ENCODE measurements at places on chromosomes 5 and 9. TPM values are rescaled to one million over a fixed set of nuclear protein-coding genes. Genes with fewer than 3 reads are reported as not detected.
A peak's percentile ranks its signal among the peaks of the same experiment; 100 is the strongest.

The SPOUT1 gene
- total RNA-seq = 55.7 TPM

GRCh38 chr5:53068291-53068836 lies 41.2 kb downstream of the MOCS2 start:
- DNase-seq = no peak

DNA sequence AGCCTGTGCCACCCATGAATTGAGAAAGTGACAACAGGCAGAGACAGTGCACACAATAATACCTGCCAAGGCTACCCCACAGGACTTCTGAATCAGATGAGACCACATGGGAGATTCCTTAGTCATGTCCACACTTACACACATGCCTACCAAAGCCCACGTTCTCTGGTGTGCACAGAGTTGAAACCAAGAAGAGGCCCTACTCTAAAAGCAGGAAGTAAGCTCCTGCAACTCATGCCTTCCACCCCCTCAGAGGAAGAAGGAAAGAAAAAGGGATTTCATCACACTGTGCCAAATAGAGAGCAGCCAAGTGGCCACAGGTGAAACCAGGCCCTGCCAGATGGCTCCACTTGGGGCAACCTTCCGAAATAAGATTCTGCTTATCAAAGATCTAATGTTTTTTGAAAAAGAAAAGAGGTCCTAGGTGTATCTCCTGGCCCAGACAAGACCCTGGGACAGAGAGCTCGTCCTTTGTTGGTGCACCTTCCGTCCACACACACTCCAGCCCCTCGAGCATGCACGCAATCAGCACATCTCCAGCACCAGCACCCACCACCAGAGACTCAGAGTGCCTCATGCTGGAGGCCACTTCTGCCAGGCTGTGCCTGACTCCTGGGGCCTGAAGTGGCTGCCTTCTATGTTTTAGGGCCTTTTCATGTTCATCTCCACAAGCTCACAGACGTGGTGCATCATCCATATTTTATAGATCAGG lies 114.6 kb upstream of the SPOCK1 start:
- no peak for DNase-seq

The GADD45G gene
- total RNA-seq = 6.2 TPM

The PITX1 gene
- total RNA-seq = 20.6 TPM

- DNase-seq = no peak
Observed at GRCh38 chr5:79840084-79840990, 150.7 kb downstream of the CMYA5 start.

DNA sequence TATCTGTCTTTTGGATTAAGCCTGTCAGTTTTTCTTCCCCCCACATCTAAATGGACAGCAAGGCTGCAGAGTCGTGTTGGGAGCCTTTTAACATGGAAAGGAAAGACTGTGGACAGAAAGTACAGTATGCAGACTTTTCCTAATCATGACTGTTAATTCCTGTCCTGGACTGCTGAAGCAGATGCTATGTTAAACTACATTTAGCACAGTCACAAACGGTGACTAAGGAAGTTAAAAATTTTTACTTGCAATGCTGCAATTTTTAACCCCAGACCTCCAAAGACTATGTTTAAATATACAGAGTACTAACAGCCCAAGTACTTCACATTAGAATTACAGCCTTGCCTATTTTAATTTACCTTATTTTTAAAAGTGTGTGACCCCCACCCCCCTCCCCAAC lies 51.8 kb downstream of the ELAVL2 start:
- no peak for DNase-seq

GRCh38 chr5:43543434-43543833 lies 13.4 kb downstream of the PAIP1 start:
- DNase-seq = no peak

The CNTLN gene
- total RNA-seq = 10.6 TPM

- no peak for DNase-seq
Observed at GRCh38 chr9:21311889-21312288, 6.8 kb upstream of the IFNA5 start.

The HMGCS1 gene
- 131 TPM for total RNA-seq

The KLF9 gene
- total RNA-seq = 64.5 TPM

The NR4A3 gene
- total RNA-seq = 26.2 TPM

DNA sequence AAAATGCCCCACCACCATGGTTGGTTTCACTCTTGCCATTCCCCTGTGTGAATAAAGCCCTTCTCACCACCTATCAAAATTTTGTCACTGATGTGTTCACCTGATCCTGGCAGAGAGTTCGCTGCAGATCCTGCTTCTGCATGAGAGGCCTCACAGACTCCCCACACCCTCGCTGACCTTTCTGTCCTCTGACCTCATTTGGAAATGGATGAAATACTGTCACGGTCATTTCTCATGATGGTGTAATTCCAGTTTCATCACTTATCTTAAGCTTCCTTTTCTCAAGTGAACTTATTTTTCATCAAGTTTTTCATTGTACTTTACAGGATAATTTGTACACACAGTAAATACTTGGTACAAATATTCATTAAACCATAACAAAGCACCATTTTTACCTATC lies 131.3 kb downstream of the FRMD3 start:
- no peak for DNase-seq

- DNase-seq = no peak
Observed at GRCh38 chr5:111779260-111779921, 22.4 kb upstream of the NREP start.

GRCh38 chr5:90169078-90169477 lies 240.5 kb downstream of the CETN3 start:
- DNase-seq = no peak

- DNase-seq = no peak
Observed at GRCh38 chr5:83538786-83539462, 67.4 kb downstream of the VCAN start.

DNA sequence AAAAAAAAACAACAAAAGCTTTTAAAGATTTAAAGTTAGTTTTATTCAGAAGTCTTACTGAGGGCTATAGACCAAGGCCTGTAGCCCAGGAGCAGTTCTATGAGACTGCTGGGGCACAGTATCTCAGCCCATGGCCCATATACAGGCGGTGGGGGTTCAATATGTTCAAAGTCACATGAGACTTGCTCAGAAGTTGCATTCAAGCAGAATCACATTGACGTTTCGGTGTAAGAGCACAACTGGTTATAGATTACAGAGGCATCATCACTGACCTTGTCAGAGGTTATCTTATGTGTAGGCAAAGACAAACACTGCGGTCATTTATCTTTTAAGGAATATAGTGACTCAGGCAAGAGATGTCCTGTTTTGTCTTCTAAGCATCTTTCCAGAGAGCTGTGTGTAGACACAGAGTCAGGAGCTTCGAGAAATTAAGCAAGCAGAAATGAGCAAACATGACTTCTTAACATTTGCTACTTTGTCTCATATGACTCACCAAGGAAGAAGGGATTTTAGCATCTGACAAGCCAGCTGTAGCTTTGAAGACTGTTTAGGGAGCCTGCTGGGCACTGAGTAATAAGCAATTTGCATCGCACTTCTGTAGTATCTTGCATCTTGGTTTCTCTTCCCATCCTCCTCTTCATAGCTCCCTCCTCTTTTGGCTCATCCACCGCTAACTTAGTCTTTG lies 12.9 kb upstream of the F2RL1 start:
- no peak for DNase-seq

GRCh38 chr9:104833696-104834095 lies 69.8 kb downstream of the NIPSNAP3B start:
- DNase-seq = no peak

DNA sequence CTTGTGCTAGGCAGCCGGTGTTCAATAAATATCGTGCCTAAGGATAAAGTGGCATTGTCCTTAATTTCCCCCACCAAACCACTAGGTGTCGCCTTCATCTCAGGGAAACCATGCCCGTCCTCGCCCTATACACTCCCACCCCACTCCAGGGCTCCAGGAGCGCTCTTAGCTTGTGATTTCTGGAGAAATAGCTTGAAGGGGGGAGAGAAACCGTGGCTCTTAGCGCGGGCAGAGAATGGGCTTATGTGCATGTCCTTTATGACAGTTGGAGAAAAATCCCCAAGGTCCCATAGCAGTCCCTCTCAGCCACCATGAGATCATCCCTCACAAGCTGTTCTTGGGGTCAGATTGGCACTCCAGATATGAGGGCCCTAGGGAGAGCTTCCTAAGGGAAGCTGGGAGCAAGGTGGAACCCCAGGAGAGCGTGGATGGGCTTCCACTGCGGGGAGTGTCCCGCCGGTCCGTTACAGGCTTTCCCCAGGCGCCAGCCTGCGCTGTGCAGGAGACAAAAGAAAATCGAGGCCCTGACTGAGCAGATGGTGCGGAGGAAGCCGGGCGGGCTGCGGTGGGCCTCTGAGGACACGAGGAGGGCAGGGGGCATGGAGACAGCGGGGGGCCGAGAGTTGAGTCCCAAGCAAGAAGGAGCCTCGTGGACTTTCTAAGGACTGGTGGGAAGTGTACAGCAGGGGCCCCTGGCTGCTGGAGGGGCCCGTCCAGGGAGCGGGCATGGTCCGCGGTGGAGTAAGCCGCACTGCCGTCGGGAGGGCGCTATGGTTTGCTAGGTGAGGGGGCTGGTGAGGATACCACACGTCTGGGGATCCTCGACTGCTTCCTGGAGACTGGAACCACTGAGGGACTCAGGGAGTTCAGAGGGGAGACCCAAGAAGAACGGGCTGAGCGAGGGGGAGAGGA lies 750 bp upstream of the NPR2 start:
- DNase-seq = peak; percentile 79

The PCDHGA2 gene
- 2.6 TPM for total RNA-seq

DNA sequence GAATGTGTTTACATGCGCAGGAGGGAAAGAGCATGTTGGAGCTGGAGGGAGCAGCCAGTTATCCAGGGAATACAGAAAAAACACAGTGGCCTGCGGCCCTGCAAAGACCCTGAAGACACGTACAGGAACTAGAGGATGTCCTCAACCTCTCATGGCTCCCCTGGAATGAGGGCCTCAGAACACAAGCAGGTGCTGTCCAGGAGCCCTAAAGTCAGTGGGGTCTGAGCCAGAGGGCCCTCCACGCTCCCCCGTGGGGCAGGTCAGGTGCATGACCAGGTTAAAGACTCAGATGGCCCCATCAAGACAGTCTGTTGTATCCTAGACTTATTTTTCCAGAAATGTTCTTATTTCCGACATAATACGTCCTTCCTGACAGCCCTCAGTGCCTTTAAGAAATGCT lies 106.9 kb downstream of the ROR2 start:
- peak; percentile 34 for DNase-seq

- DNase-seq = no peak
Observed at GRCh38 chr9:87336914-87337333, 160.7 kb upstream of the DAPK1 start.

- no peak for DNase-seq
Observed at GRCh38 chr5:110161162-110161561, 471.4 kb downstream of the MAN2A1 start.

DNA sequence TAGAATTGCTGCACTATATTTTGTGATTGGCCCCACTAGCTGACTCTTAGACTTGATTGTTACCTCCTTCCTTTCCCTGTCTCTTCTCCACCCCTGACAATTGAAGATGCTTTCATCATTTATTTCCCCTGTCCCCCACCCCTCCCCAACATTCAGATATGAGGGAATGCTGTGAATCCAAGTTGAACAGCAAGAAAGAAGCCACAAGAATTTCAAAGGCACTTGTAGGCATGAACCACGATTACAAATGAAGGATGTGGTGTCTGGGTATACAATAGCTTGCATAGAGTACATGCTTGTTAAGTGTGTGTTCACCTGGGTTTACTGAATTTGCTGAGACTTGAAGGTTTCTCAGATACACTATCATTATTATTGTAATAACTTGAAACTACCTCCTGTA lies 78.3 kb upstream of the TRIO start:
- DNase-seq = no peak

DNA sequence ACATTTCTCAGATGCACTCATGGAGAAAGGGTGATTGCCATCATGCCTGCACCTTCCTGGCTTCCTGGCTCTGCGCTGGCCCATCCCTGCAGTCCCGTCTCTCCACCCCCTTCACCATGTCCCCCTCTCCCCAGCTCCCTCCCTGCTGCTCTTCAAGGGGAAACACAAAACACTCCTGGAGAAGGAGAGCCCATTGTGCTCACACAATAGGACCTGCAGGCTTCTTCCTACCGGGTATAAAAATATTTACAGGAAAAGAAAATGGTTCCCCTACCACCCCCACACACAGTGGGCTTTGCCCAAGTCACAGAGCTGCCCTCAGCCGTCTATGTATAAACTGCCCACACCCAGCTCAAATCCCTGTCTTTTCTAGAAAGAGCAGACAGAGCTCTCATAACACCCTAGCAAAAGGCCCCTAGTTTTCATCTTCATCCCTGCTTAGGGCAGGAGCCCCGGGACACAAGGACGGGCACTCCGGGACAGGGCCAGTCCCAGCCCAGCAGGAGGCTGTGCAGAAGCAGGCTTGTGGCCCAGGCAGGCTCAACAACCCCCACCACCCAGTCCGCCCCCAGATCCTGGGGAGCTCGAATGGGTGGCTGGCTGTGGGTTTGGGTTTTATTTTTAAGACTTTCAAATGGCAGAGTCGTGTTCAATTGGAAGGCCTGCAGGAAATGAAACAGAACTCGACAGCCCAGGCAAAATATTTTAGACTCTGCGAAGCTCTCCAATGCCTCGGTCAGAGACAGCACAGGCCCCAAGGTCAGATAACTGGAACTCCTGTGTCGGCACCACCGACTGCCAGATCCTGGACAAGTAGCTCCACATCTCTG lies 77.3 kb downstream of the LRSAM1 start:
- no peak for DNase-seq

DNA sequence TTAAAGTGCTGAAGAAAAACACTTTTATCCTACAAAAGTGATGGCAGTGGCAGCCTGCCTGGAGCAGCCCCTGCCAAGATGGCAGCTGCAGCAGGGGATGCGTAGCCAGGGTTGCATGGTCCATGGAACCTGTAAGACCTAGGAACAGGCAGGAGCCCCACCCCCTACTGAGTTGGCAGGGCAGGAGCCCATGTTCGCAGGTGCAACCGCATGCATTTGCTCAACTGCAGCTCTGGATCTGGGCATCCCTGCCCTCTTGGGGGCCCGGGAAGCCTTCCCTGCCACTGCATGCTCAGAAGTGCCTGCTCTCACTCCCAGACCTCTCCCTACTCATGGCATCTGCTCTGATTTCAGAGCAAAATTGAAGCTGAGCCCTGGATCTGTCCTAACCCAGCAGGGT lies 779.6 kb downstream of the CDH18 start:
- no peak for DNase-seq

The SLC34A3 gene
- total RNA-seq = not detected

The PRDM9 gene
- total RNA-seq = not detected

DNA sequence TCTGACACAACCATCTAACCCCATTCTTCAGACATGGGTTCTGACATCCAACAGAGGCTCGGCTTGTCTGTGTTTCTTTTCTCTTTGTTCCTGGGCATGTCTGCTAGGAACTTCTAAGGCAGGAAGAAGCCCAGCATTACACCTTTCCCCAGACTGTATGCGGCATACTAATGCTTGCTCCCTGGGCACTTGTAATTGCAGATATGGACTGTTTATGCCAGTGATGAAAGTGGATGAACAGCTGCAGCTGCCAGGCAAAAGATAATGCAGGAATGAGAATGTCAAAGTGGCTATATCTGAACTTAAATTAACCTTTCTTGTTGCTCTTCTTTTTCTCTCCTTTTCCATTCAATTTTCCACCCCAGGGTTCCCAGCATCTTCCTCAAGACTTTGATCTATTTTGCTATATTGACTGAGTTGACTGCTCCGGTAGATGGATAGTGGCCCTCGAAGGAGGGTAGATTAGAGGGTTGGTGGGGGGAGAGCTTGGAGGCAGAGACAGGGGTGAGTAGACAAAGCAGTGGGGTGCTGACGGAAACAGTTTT lies 344.4 kb downstream of the MAN2A1 start:
- DNase-seq = no peak

The FBXL17 gene
- 27.1 TPM for total RNA-seq
